NCI-H187 (cell line): ENCODE measurements at places on chromosomes 6 and 20.
A peak's percentile ranks its signal among the peaks of the same experiment; 100 is the strongest.

DNA sequence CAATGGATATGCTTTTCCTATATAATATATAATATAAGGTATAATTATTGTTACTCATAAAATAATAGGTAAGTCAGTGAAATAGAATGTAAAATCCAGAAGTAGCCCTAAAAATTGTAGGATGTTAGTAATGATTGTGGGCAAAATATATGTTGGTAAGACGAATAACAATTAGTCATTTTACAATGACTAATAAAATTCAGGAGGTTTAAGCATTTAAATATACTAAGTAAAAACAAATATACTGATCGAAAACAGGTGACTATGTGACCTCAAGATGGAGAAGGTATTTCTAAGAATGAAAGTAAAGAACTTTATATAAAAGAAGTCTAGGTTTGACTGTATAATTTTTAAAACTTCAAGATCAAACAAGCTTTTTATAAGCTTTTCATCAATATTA lies 28.9 kb downstream of the FUCA2 start:
- no peak for DNase-seq

GRCh38 chr6:38239719-38240451 lies 399.8 kb downstream of the BTBD9 start:
- no peak for DNase-seq

- no peak for DNase-seq
These were observed 141.9 kb upstream of the PCSK2 start for GRCh38 chr20:17084909-17085308.

- DNase-seq: no peak
These were observed 10.3 kb downstream of the ADISSP start for GRCh38 chr20:3757268-3757667.

GRCh38 chr6:5121956-5122355 lies 36.8 kb downstream of the PPP1R3G start:
- DNase-seq: no peak

- DNase-seq: no peak
These were observed 55.7 kb downstream of the KHDC1L start for GRCh38 chr6:73169633-73170032.

- DNase-seq: no peak
These were observed 59.5 kb downstream of the MYO6 start for GRCh38 chr6:75808507-75808906.

GRCh38 chr20:54208548-54209176 lies 775 bp downstream of the PFDN4 start:
- no peak for DNase-seq

GRCh38 chr6:116386581-116387299 lies 16.0 kb downstream of the DSE start:
- DNase-seq: no peak

DNA sequence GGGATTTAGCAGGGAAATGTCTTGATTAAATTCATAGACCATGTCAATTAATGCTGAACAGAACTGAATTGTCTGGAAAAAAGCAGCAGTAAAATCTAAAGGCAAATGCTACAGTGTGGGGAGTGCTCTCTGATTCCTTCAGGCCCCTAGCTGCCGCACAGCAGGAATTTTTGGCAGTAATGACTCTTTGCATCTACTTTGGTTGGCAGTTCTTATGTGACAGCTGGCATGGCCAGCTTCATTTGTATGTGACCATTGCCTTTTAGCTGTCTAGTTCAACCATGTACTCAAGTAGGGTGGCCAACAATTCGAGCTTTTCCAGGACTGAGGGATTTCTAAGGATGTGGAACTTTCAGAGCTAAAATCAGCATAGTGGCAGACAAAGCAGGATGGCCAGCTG lies 499.1 kb upstream of the MAN1A1 start:
- DNase-seq: no peak

GRCh38 chr20:19890445-19891051 lies 126.6 kb upstream of the NAA20 start:
- DNase-seq: no peak

- no peak for DNase-seq
These were observed 29.0 kb downstream of the L3MBTL3 start for GRCh38 chr6:130047088-130047995.

DNA sequence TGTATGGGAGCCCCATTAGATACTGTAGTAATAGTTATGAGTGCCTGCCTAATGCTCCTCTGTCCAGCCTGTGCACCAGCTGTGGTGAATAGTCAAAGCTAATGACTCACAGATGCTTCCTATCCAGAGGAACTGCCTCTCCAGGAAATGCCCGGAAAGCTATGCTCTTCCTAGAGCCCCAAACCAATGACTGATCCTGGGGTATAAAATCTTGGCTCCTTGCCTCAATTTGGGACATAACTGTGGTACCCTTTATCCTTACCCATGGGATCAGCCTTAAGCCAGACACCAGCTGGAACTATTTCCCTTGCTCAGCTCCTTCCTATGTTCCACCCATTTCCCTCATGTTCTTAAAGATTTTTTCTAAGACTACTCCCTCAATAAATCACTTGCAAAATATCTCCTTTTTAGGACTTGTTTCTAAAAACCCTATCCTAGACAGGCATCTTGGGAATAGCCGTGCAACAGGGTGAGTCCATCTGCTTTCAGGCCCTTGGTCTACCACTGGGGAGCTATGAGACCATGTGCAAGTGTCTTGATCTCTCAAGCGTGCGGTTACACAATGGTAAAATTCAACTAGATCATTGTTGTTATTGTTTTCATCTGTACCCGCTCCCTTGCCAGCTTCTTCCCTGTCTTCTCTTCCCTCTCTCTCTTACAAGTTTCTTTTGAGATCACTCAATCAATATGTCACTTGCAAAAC lies 283.7 kb downstream of the BTBD3 start:
- no peak for DNase-seq

DNA sequence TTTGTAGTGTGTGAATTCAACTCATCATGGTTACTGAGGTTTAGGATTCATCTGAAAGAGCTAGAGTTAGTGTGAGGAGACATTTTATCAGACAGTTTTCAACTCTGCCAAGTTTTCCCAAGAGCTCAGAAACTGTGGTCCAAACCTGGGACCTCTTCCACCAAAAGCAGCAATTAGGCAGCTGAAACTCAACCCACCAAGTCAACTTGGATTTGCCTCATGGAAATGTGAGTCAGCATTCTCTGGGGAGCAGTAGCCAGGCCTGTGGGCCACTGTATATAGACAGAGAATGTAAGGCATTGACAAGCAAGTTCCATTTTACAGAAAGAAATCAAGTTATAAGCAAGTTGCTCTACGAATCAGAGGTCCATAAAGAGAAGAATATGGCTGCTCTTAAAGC lies 178.8 kb upstream of the HDDC2 start:
- no peak for DNase-seq

- DNase-seq: no peak
These were observed 111.0 kb downstream of the TBC1D7 start for GRCh38 chr6:13217206-13217905.

DNA sequence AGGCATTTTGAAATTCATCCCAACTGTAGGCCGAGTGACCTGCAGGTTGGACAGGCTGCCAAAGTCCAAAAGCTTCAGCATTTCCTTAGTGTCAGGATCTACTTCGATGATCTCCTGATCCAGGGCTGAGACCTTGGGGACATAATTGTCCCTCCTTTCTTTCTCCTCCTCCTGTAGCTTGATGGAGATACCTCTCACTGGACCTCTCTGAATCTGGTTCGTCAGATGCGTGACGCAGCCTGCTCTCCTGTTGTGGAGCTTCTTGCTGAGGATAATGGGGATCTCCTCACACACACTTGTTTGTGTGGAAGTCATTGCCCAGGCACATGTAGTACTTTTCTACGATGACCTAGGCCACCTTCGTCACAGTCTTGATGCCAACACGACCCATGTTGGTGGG lies 1.5 kb upstream of the MAS1L start:
- no peak for DNase-seq

GRCh38 chr6:73732845-73733675 lies 37.1 kb downstream of the CD109 start:
- peak; percentile 24 for DNase-seq

- DNase-seq: no peak
These were observed 8.5 kb downstream of the HSPA1B start for GRCh38 chr6:31836047-31836473.

- DNase-seq: no peak
These were observed 463.5 kb upstream of the FLRT3 start for GRCh38 chr20:14800707-14801425.

DNA sequence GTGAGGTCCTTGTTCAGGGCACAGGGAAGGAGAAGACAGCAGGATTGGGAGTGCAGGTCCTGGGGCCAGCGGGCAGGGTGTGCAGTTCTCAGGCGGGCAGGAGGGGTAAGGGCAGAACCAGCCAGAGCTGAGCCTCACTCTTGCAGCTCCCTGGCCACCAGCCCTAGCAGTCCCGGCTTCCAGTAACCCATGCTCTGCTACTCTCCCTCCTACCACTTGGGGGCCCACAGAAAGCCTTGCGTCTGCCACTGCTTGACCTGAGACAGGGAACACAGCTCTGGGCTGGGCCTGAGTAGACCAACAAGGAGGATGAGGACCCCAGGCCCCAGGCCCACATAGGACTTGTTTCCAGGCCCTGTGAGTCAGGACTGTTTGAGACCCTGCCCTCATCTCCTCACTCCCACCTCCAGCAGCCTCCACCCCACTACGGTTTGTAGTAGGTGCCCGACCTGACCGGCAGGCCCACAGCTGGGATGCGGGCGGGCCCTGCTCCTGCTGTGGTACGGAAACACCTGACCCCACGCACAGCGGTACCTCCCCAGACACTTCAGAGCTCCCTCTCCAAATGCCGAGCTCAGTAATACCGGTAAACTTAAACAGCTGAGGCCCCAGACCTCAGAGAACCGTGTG lies 39.2 kb downstream of the KCNK5 start:
- no peak for DNase-seq
